ENCODE measurements at places on chromosomes 1 and 21.

- DNase-seq: no peak
These were observed 21.3 kb downstream of the ACOT11 start for GRCh38 chr1:54569339-54569738.

GRCh38 chr1:104125266-104125665 is 375.6 kb downstream of the AMY1C start:
- no peak for DNase-seq

- no peak for DNase-seq
These were observed 180.1 kb downstream of the ZBTB18 start for GRCh38 chr1:244231193-244231571.

DNA sequence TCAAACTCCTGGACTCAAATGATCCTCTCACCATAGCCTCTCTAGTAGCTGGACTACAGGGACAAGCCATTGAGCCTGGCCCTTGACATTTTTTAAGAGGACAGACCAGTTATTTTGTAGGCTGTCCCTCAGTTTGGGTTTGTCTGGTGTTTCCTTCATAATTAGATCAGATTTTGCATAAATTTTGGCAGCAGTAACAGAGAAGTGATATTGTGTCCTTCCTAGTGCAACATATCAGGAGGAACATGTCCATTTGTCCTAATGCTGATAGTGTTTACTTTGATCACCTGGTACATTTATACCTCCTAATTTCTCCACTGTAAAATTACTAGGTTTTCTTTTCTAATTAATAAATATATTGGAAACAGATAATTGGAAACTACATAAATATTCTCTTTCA is 5.9 kb upstream of the NID1 start:
- no peak for DNase-seq

DNA sequence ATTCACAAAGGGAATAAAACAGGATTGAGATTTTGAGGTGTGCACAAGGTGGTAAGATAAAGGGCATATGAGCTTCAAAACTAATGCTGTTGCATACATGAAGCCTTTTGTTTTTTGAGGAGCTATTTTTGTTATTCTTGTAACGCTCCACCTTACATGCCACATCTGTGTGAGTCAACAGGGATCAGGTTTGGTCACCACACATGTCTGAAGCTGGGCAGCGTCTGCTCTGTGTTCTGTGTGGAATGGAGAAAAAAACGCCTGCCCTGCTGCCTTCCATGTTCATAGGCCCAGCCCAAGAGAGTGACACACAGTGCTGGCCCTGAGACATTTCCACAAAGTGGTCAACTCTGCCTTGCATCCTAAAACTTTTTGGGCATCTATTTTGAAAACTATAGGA is 67.7 kb downstream of the MPZL1 start:
- DNase-seq: no peak

DNA sequence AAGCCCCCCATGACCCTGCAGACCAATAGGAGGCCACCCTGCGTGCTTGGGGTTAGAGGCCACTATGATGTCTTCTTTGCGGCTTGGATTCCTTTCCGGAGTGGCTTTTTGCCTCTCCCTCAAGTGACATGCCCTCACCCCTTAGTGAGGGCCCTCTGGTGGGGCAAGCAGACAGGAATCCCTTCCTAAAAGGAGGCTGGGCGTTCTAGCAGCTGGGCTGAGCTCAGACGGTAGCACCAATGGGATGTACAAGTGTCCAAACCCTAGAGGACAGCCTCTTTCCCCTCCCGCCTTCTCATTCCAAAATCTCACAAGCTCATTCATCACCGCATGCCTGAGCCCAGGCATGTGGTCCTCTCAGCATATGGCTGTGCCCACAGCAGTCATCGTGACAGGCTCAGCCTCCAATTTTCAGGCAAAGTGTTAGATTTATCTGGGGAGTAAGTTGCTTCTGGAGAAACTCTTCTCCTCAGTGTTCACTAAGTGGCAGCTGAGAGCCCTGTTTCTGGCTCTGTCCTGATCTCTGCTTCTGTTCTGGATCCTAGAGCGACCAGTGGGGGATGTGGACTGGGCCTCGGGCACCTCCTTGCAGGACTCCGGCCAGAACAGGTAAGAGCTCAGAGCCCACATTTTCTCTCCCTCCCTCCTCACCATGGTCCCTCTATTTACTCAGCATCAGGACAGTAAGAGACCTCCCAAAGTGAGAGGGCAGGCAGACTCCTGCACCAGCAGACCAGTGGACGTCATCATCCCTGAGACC is 4.8 kb downstream of the KIAA1614 start:
- DNase-seq: no peak

GRCh38 chr1:224507771-224508523 is 73.3 kb upstream of the WDR26 start:
- no peak for DNase-seq

- no peak for DNase-seq
These were observed 37.8 kb downstream of the SMAP2 start for GRCh38 chr1:40411294-40411693.

DNA sequence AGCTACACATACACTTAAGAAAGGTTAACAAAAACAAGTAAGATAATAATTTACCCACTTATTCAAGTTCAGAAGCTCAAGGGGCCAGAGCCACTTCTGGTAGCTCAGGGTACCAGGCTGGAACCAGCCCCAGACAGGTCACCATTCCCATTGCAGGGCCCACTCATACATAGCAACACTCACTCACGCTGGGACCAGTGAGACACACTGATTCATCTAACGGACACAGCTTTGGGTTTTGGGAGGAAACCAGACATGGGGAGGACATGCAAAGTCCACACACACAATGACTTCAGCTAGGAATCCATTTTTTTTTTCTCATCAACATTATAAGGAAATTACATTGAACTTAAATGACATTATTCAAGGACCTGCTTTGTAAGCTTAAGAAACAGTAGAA is 169.1 kb downstream of the ZC3H11B start:
- DNase-seq: no peak

DNA sequence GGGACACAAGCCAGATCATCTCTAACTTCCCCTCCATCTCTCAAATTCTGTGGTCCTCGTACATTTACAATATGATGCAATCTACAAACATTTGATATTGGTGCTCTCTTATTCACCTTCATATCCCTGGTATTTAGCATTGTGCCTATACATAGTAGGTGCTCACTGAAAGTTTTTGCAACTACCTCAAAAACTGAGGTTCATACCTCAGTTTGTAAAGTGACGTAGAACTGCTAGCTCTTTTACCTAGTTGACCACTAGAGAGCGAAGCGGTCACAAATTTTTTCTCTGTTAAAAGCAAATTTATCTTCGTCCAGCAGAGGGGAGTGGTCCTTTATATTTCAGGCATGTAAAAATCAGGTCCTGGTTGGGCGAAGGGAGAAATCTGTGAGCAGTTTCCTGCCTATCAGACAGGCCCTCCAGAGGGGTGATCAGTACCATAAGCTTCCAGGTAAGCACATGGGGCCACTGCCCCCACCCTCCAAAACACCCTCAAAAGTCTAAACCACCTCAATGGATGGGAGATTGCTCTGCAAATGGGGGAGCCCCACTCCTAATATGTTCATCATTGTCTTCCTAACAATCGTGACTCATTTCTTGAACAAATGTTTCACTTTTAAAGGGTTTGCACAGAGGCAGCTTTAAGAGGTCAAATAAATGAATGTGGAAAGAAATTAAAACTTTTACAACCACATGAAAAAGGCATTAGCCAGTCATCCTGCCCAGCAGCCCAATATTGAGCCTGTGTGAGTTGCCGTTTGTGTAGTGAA is 10.6 kb upstream of the HLCS start:
- DNase-seq: no peak

DNA sequence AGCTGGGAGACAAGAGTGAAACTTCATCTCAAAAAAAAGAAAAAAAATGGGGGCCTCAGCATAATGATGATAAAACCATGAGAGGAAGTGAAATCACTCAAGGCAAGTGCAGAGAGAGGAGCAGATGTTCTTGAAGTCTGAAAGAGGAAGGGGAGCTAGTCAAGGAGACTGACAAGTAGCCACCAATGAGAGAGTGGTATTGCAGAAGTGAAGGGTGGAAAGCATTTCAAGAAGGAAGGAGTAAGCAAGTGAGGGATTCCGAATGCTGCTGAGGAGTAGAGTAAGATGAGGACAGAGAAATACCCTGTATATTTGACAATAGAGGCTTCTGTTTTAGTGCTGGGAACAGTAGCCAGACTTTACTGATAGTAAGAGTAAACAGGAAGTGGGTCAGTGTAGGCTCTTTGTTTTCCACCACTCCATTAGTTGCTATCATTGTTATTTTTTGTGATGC is 2.9 kb downstream of the TATDN3 start:
- no peak for DNase-seq

DNA sequence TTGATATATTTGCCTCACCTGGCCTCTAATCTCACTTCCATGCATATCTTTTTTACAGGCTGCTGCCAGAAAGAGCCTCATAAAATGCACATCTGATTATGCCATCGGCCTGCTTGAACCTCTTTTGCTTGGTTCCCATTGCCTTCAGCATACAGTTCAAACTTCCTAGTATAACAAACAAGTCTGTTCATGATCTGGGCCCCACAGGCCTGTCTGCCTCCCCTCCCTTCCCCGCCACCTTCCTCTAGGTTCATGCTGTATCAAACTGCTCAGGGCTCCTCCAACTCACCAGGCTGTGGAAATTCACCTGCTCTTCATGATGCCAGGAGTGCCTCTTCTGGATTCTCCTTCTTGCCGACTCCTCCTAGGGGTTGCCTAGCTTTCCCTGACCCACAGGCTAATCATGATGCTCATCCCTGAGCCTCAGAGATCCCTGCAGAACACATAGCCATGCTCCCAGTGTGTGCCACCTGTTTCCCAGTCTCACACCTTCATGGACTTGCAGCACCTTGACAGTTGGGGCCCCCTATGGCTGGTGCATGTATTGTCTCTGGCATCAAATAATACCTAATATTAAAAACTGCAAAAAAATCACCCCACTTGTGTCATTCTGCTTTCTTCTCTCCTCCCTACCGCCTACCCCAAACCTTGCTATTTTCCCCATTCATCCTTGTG is 33.7 kb upstream of the CD2 start:
- DNase-seq: no peak

- DNase-seq: no peak
These were observed 174.5 kb downstream of the ZC3H11B start for GRCh38 chr1:219438386-219438785.

DNA sequence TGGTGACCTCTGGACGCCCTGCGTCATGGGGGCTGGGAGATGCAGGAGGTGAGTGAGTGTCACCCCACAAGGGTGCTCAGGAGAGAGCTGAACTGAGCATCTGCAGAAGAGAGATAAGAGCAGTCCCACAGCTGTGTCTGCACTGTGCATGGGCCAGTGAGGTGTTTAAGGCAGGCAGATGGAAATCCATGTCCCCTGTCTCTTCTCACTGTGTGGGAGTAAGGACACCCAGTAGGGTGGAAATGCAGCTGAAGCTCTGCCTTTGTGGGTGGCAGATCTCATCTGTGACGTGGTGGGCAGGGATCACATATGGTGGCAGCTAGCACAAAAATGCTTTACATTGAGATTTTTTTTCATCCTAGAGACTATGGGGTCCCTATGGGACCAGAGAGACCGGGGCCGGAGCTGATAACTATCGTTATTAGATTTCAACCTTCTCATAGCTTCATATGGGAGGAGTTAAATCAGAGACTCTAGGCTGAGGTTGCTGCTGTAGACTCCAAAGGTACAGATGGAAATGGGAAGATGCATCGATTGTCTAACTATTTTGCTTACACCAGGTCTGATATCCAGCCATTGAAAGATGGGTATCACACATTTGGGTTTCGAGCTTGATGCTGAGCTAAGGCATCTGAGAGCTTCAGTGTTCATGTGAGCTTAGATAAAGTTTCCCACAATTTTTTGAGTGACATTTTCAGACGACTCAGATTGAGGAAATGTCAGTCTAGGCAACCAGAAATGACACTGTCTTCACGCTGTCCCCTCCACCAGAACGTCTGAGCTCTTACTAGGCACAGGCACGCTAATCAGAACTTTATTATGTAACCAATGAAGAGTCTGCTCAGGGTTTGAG is 65.3 kb upstream of the PSEN2 start:
- DNase-seq: no peak

GRCh38 chr1:225427235-225428067 is at the start of gene LBR:
Gene LBR (minus strand): TSS chr1:225428038. CDS start chr1:225424075, 3,963 bp downstream.
- peak; percentile 40 for DNase-seq

DNA sequence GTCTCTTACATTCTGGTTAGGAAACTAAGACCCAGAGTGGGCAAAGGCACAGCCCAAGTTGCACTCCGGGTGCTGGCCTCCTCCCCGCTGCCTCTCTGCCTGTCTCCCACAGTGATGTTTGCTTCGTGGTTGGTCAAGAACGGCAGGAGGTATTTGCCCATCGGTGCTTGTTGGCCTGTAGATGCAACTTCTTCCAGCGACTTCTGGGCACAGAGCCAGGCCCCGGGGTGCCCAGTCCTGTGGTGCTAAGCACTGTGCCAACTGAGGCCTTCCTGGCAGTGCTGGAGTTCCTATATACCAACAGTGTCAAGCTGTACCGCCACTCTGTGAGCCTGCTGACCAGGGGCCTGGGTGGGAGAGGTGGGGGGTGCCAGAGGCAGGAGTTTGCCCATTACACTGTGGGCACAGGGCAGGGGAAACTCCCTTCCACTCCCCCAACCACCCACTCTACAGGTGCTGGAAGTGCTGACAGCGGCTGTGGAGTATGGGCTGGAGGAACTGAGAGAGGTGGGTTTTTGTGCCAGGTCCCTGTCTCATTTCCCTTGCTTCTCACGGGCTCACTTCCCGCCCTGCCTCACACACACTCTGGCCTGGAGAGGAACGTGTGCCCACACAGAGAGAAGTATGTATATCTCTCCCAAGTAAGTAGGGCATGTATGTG is 1.9 kb downstream of the BTBD19 start:
- no peak for DNase-seq

DNA sequence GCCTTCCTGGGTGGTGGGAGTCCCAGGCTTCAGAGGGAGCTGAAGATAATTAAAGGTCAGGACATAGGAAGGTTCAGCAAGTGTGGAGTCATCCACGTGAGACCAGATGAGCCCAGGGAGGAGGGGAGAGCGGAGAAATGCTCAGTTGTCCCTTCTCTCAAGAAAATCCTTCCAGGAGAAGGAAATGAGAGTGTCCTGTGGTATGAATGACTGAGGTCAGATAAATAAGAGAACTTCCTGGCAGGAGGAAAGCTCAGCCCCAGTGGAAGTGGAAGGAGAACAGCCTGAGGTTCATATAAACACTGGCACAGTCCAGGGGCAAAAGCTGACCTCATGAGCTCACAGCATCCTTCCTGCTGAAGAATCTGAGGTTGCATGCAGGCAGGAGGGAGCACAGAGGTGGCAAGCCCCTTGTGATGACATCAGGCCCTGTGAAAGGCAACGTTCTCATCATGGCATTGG is 97.6 kb downstream of the NAV1 start:
- no peak for DNase-seq

- no peak for DNase-seq
These were observed 29.8 kb downstream of the GPA33 start for GRCh38 chr1:167060141-167061072.

- no peak for DNase-seq
These were observed 498.2 kb upstream of the BRINP3 start for GRCh38 chr1:190975827-190976226.

DNA sequence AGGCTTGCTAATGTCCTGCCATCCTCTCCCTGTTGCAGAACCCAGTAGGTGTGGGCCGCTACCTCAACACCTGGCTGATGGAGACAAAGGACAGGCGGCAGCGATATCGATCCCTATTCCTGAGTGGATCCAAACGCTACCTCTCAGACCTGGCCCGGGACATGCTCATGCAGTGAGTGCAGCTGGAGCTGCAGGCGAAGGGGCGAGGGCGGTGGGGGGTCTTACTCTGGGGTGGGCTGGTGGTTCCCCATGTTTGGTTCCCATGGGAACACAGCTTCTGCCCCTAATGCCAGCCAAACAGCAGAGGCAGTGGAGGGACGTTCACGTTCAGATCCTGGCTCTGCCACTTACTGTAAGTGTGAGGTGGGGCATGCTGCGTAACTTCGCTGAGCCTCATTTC is 15.8 kb upstream of the TTC22 start:
- DNase-seq: no peak

All from left renal cortex interstitium (tissue), 4 donors.